Upper lobe of right lung (tissue), 1 donor: ENCODE measurements at places on chromosomes 4 and X. TPM values are rescaled to one million over a fixed set of nuclear protein-coding genes. Genes with fewer than 3 reads are reported as not detected.

CXCL8 gene
- 10.7 TPM for total RNA-seq

SLC34A2 gene
- 2,903 TPM for total RNA-seq

- H3K27me3 ChIP-seq = no peaks in the 10 kb centered on the region
- H3K4me3 ChIP-seq = no peak overlapping the region
- H3K4me1 ChIP-seq = no peaks in the 10 kb centered on the region
- H3K36me3 ChIP-seq = no peaks in the 10 kb centered on the region
- no peak overlapping the region for H3K27ac ChIP-seq
Observed at GRCh38 chr4:89070041-89070440, 13.1 kb upstream of the FAM13A start.

GRCh38 chr4:2818351-2818939 lies 25.2 kb upstream of the ADD1 start:
- H3K36me3 ChIP-seq = peaks cover 28% of the 10 kb centered on the region
- H3K4me1 ChIP-seq = peaks cover 38% of the 10 kb centered on the region
- H3K27me3 ChIP-seq = no peaks in the 10 kb centered on the region
- peak overlapping the region; percentile 53 for H3K4me3 ChIP-seq
- no peak for DNase-seq
- H3K27ac ChIP-seq = peak overlapping the region; percentile 51

DNA sequence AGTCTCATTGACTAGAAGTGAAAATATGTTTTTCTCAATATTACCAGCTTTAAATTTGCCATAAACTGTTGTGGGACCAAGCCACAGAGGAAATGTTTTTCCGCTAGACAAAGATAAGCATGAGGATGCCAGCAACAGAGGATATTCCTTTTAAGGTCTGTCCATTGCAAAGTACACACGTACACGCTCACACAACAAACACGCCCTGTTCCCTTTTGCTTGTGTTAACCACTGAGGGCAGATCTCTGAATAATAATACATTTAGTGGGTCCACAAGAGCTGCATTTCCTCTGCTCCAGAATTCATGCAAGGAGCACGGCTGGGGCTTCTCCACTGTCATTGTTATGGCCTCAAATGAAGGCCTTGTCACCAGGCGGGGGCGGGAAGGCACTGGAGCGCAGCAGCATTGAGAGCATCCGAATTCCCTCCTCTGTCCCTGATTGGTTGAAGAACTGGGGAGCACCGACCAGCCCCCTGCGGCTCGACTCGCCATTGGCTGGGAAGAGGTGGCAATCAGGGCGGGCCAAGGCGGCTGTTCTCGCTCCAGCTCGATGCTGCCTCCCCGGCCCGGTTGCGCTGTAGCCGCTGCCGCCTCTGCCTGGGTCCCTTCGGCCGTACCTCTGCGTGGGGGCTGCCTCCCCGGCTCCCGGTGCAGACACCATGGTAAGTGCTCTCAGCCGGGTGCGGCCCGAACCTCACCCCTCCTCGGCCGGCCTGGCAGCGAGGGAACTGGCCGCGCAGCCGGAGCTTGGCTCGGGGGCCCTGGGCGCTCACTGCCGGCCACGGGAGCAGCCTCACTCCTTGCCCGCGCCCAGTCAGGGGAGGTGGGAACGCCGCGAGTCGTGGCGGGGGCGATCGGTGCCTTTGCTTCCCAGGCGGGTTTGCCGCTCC lies at the start of gene GUCY1B1:
Gene GUCY1B1 (plus strand): TSS at position 541 of the 891 bp plus-strand sequence. CDS start 120 bp downstream, at position 661.
- peak within 1 kb of the TSS; percentile 75 for H3K4me3 ChIP-seq
- no peaks in the 10 kb centered on the region for H3K27me3 ChIP-seq
- peaks cover 3% of the 10 kb centered on the region for H3K4me1 ChIP-seq
- H3K36me3 ChIP-seq = no peaks in the 10 kb centered on the region
- DNase-seq = peak; percentile 96

- no peaks in the 10 kb centered on the region for H3K4me1 ChIP-seq
- no peaks in the 10 kb centered on the region for H3K27me3 ChIP-seq
- DNase-seq = no peak
- H3K27ac ChIP-seq = peak overlapping the region; percentile 30
Observed at GRCh38 chrX:1657367-1658070, 42.7 kb downstream of the ASMT start.

DNA sequence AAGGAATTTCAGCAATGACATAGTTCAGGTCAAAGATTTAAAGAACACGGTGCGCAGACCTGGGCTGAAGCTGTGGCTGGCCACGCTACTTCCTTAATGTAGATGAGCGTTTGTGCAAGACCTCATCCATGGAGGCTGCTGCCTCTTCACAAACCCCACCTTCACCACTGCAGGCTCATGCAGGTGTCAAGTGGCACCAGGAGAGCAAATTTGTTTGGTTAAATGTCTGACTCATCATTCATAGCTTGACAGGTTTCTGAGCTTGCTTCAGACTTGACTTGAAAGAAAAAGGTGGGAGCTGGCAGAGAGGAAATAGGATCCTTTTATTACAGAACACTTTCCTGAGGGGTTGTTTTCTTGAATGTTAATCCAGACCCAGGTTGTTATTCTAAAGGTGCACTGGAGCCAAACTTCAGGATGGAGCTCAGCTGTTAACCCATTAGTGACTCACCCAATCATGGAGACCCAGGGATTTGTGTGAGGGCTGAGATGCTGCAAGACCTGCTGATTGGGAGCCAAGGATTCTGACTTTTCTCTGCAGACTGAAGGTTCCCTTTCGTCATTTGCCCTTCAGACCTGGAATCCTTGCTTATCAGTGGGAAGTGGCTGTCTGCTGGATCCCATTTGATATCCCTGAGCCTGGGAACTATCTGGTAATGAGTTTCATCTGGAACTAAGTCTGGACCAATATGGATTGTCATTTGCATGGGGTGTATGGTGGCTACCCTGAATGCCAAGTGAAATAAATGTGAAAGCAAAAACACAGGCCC lies 315.3 kb downstream of the PTTG2 start:
- no peak overlapping the region for H3K4me3 ChIP-seq
- no peaks in the 10 kb centered on the region for H3K36me3 ChIP-seq
- H3K4me1 ChIP-seq = no peaks in the 10 kb centered on the region
- no peak overlapping the region for H3K27ac ChIP-seq
- DNase-seq = peak; percentile 75

DNA sequence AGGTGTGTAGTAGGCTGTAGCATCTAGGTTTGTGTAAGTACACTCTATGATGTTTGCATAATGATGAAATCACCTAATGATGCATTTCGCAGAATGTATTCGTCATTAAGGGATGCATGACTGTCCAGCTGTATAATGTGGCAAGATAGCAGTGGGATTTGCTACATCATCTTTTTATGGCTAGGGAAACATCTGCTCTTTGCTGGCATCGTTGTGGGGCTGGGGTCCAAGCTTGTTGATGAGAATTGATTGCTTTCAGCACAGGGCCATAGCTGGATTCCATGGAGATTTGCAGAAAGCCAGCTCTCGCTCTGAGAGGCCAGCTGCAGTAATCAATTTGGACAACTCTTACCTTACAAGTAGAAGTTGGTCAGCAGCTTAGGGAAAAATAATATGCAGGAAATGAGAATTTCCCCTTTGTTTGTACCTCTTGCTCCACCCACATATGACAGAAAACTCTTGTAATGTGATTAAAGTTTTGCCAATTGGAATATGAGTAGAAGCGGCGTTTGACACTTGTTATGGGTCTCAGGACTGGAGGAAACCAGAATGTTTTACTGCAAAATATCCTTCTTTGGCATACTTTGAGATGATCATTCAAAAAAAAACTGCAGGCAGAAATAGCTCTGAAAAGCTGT lies 310.5 kb downstream of the RAPGEF2 start:
- no peaks in the 10 kb centered on the region for H3K36me3 ChIP-seq
- no peaks in the 10 kb centered on the region for H3K4me1 ChIP-seq
- no peak overlapping the region for H3K27ac ChIP-seq
- no peaks in the 10 kb centered on the region for H3K27me3 ChIP-seq

DNA sequence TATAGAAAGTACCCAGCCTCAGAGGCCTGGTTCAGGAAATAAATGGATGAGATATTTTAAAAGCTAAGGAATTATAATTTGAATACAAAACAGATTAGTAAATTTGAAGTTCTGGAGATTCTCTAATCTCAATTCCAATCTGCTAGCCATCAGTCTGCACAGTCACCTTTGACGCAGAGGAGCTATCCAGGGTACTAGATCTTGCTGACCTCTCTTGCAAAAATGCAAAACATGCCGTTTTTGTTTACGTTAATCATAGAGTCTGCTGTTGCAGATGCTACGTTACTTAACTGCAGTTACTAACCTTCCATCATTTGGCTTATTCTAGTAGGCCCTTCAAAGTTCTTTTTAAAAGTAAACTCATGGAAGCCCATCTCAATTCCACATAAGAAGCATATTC lies 10.4 kb downstream of the CCSER1 start:
- H3K4me3 ChIP-seq = no peak overlapping the region
- H3K27me3 ChIP-seq = no peaks in the 10 kb centered on the region
- no peak overlapping the region for H3K27ac ChIP-seq
- no peak for DNase-seq
- H3K36me3 ChIP-seq = no peaks in the 10 kb centered on the region

GRCh38 chr4:168304744-168305459 lies 13.7 kb downstream of the DDX60 start:
- H3K4me3 ChIP-seq = no peak overlapping the region
- DNase-seq = no peak
- H3K27ac ChIP-seq = no peak overlapping the region
- H3K36me3 ChIP-seq = peaks cover 70% of the 10 kb centered on the region
- no peaks in the 10 kb centered on the region for H3K27me3 ChIP-seq

- H3K36me3 ChIP-seq = no peaks in the 10 kb centered on the region
- H3K4me1 ChIP-seq = peaks cover 16% of the 10 kb centered on the region
- H3K27ac ChIP-seq = no peak overlapping the region
- DNase-seq = no peak
Observed at GRCh38 chr4:187480146-187481145, 515.1 kb upstream of the ZFP42 start.
